ENCODE measurements at places on chromosomes 11 and 22.

DNA sequence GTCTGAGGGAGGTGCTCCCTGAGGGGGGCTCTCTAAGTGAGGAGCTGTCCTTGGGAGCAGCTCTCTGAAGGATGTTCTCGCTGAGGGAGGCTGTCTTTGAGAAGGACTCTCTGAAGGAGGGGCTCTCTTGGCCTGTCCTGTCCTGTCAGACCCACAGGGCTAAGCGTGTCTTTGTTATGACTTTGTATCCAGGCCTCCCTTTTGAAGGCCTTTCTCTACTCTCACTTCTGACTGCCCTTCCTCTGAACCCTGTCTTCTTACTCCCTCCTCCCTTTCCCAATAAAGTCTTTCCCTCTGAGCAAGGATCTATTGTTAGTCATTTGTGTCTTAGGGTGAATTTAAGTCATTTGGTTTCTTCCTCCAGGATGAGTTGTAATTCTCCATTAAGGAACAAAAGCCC lies 330.1 kb upstream of the PLET1 start:
- no peak for DNase-seq

DNA sequence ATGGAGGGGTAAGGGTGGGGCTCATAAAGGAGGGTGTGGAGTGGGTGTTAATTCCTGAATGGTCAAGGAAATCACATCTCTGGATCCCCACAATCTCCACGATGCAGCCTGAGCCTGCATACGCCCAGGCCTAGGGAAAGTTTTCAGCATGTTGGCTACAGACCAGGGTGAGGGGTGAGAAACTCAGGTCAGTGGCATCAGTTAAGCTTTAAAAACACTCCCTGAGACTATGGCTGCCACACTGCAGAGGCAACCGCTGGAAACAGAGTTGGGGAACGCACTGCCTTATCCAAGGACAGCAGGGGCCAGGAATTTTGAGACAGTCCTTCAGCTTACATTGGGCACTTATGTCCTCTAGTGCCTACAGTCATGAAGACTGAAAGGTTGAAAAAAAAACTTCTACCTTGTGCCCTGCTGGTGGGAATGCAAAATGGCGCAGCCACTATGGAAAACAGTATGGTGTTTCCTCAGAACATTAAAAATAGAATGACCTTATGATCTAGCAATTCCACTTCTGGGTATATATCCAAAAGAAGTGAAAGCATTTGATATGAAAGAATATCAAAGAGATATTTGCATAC lies 19.7 kb downstream of the DKK3 start:
- DNase-seq: no peak

- no peak for DNase-seq
Measured at GRCh38 chr11:44805596-44805995, 78.8 kb downstream of the TSPAN18 start.

- no peak for DNase-seq
Measured at GRCh38 chr22:32800994-32801536, 440 bp upstream of the TIMP3 start.

DNA sequence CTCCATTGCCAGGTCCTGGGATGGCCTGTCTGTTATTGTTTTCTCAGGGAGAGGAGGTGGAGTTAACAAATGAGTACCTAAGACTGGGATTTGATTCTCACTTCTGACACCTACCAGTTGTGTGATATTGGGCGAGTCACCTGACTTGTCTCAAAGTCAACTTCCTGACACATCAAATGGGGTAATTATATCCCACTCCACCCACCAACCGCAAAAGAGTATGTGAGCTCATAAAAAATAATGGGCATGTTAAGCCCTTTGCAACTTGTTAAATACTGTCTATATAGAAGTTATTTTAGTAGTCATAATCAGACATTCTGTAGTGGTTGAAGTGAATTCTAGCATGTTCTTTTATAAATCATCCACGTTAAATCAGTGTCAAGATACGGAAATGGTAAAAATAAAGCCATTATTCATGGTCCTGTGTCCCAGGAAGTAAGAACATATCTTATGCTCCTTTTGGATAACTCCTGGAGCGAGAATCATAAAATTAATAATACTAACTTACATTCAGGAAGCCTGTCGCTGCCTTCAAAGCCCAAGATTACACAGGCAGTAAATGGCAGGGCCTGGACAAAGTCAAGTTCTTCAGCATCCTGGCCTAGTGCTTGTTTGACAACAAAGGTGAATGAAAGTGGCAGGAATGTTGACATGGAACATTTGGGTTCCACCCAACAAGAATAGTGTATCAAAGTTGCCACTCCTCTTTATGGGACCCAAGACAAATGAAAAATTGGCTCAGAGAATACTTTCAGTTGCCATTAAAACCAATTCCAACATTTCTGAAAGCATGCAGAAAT lies 54.3 kb downstream of the SYTL2 start:
- DNase-seq: no peak

DNA sequence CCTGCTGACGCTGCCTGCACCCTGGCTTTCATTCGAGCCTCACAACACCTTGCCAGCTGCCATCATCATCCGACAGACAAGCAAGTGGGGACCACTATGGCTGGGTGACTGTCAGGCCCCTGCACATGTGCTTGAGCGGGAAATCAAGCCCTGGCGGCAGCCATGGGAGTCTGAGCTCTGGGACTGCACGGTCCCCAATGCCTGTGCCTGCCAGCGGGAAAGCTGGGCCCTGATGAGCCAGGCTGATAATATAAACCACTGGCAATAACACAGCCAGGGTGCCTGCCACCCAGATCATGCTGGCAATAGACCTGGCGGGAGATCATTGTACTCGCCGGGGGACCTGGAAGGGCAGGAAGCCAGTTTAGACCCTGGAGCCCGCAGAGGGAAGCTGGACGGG lies 2.5 kb downstream of the FGF3 start:
- no peak for DNase-seq

GRCh38 chr11:102269927-102270326 lies 47.4 kb upstream of the BIRC3 start:
- no peak for DNase-seq

DNA sequence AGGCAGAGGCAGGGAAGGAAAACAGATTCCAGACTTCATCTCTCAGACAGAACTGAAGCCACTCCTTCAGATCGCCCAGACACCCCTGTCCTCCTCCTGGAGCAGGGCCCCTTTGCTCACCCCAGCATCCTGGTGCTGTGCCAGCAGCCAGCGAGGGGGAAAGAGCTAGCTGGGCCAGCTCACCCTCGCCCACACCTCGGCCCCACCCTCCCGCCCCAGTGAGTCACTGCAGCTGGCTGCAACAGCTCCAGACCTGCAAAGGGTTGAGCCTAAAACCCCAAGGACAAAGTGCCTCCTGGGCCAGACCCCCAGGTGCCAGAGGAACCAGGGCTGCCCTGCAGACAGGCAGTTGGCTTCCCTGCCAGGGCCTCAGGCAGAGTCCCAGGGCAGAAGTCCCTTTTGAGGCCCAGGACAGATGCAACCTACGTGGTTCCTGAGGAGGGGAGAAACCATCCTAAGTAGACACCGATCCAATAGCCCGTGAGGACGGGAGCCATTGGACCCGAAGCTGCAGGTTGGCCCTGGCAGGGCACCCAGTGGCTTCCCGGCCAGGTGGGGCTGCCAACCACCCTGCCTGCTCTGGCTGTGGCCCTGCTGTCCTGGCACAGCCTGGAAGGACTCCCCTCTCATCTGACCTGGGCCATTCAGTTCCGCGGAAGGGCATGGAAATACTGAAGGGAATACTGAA lies 7.2 kb downstream of the AHNAK start:
- peak; percentile 72 for DNase-seq

DNA sequence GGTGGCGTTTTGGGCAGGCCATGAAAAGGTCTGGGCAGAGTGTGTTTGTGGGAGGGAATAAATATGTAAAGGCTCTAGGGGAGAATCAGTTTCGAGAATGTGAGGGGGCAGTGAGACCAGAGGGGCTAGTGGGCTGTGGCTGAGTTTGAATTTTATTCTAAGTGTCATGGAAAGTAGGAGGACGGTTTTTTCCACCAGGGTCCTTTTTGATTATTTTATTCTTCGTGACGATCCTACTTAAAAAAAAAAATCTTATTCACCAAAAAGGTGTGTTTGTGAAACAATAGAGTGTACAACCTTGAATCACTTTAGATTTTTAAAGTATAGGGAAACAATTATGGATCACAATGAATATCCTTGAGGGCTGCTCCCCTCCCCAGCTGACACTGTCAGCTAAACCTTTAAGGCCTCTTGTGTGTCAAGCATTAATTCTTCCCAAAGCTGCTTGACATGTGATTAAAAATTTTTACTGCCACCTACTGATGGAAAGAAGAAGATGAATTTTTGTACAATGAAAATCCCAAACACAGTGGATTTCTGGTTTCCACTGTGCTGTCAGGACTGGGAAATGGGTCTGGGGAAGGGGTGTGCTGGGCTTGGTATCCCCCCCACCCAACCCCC lies 107.5 kb upstream of the OR4B1 start:
- peak; percentile 29 for DNase-seq

GRCh38 chr11:61976813-61977475 lies 9.5 kb upstream of the FTH1 start:
- DNase-seq: no peak

- no peak for DNase-seq
Measured at GRCh38 chr22:36467042-36467810, 14.2 kb downstream of the TXN2 start.

DNA sequence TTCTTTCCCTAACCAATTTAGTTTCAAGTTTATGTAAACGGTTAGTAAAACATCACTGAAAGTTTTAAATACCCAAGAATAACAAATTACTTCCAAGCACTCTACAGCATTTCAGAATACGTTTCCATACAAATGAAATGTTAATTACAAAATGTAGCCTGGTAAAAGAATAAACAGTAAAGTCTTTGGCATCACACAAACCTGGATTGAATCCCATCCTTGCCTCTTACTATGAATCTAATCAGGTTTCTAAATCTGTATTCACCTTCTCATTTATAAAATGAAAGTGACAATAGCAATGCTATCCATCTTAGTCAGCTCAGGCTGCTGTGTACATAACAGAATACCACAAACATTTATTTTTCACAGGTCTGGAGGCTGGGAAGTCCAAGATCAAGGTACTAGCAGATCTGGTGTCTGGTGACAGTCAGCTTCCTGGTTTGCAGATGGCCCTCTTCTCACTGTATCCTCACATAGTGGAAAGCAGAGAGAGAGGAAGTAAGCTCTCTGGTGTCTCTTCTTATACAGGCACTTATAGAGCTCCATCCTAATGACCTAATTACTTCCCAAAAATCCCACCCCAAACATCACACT lies 19.2 kb downstream of the FAM168A start:
- no peak for DNase-seq

GRCh38 chr11:115284773-115285172 lies 219.4 kb downstream of the CADM1 start:
- no peak for DNase-seq

Measured in AG09319 (cell line).